Mucosa of descending colon (tissue), 3 donors: ENCODE measurements at places on chromosomes 2 and 18. TPM values are rescaled to one million over a fixed set of nuclear protein-coding genes. Genes with fewer than 3 reads are reported as not detected.

- DNase-seq: no peak
Measured at GRCh38 chr18:42030586-42031182, 75.7 kb downstream of the PIK3C3 start.

DNA sequence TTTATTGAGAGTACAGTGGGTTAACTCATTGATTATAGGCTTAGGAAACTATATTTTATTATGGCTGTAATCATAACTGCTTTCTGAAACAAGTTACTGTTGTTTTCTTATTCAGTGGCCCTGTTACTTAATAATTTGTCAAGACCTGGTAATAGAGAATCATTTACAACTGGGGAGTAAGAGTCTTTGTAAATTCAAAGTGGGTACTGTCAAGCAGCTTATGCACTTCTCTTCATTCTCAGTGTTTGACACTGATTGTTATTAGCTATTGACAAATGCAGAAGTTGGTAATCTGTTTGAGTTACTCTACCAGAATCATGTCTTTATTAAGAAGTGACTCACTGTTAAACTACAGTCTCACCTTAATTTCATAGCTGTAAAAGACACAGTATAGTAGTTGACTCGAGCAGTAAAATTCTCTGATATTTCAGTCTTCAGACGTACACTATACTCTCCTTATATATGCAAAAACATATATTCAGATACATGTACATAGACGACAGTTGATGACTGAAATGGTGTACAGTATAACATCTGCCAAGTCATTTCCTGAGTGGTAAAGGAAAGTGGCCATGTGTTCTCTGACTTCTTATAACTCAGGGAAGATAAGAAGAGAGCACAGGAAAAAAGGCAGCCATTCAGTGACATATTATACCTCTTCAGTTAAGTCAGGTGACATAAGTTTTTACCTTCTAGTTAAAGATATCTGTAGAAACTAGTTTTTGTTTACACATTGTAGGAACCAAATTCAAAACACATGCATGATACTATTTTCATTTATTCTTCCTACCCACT lies 36.0 kb upstream of the TTC27 start:
- DNase-seq: no peak

GRCh38 chr18:62586781-62587487 lies 64.1 kb downstream of the ZCCHC2 start:
- DNase-seq: no peak

DNA sequence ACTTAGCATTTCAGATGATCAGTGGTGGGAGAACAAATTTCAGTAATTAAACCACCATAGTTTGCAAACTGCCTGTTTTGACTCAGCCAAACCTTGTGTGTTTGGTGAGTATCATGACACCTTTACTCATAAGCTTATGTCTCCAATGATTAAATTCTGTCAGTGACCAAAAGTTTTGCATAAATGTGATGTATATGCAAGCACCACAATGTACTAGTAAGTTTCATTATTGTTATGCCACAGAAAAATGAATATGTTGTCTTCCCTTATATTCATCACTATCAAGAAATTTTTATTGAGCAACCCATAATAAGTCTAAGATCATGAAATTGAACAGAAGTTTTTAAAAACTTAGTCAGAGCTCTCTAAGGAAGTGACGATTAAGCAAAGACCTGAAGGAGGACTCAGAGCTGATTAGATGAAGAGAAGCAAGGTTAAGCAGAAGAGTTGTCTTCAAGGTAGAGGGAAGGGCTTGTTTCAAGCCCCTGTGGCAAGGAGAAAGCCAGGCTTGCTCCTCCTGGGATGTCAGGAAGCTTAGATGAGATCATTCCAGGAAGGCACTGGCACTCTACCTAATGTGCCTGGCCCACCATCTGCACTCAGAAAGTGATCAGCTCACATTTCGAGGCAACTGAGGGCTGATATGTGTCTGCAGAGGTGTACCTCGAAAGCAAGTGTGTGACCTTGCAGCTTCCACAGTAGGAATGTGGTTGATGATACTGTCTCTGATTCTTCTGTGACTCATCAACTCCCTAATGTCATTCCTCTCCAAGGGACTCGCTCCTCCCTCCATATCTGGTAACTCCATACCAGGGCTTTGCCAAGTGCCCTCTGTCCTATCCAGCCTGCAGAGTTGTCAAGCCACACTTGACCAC lies 54.7 kb downstream of the KCTD18 start:
- no peak for DNase-seq

- DNase-seq: peak; percentile 50
Measured at GRCh38 chr2:109351164-109351756, 222.3 kb downstream of the SH3RF3 start.

- DNase-seq: no peak
Measured at GRCh38 chr2:46657042-46657504, 177.7 kb downstream of the TMEM247 start.

The ERCC3 gene
- total RNA-seq: 35.7 TPM

DNA sequence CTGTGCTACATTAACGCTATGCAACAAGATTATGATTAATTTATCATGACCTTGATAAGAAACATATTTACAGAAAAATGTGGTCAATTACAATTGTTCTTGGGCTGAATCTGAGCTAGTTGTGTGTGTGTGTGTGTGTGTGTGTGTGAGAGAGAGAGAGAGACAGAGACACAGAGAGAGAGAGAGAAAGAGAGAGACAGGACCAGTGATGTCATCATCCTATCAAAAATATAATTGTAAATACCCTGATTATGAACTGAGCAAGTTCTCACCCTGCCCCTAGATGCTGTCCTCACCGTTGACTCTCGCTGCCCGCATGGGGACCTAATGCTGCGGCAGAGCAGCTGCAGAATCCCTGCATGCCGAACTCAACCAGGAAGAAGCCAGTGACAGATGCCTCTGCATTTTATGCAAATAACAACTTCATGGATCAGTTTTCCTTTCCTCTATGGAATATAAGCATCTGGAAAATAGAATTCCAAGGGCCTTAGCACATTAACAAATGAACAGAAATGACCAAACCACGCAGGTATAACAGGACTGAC lies 512.5 kb downstream of the PLCL1 start:
- DNase-seq: peak; percentile 59

DNA sequence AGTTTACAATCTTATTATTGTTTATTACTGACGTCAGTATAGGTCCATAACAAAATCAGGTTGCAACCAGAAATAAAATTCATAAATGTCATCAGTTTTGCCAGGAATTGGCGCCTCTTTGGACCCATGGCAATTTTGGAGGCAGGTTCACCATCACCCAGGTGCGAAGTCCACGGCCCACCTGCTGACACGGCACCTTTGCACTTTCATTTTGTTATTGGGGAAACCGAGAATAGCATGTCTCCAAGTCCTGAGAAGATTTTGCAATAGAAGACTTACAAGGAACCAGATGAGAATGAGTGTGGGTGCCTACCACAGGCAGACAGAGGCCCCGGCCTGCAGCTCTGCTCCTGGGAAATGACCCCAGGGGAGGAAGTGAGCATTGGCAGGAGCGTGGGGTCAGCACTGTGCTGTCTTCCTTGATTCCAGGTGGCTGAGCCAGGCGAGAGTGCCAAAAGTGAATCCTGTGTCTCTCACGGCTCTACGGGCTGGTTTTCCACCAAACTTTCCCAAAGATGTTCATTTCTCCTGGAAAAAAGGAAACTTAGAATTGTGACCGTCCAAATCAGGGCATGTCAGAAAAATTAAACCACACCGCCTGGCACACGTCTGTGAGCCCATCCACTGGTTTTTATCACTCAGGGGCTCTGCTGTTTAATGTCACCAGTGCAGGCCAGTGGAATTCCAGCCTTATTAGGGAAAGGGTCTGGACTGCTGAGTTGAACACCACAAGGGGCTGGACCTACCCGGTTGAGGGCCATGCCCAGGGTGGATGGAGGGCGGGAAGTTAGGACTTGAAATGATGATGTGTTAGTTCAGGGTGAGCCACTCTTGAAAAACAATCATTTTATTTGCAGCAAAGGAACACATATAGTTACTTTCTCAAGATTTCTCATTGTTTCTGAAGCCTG lies 96.5 kb downstream of the PTGR3 start:
- no peak for DNase-seq

- no peak for DNase-seq
Measured at GRCh38 chr2:217913436-217913835, 89.4 kb downstream of the TNS1 start.

The BMP10 gene
- 0.43 TPM for total RNA-seq

GRCh38 chr18:57027190-57027708 lies 119.6 kb upstream of the BOD1L2 start:
- DNase-seq: no peak

DNA sequence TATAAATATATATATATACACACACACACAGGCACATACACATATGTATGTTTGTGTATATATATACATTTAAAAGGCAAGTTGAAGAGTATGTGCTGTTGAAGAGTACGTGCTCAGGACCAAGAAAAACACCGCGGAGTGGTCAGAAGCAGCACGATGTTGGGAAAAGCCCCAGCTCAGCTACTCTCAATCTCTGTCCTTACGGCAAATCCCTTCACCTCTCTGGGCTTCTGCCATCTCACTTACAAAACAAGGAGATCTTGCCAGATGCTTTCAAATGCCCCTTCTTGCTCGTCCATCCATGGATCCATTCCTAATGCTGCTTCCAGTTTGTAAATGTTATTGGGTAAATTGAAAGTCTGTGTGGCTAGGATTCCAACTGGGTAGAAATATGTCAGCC lies 333.9 kb downstream of the BCL11A start:
- DNase-seq: no peak

- DNase-seq: peak; percentile 30
Measured at GRCh38 chr2:127675331-127676261, at the start of gene LIMS2. Gene LIMS2, minus strand, starts transcription at chr2:127675530. Its CDS starts 506 bp downstream, at chr2:127675024.

The CRACDL gene
- total RNA-seq: 18.1 TPM

- no peak for DNase-seq
Measured at GRCh38 chr2:239661334-239662312, 260.8 kb upstream of the HDAC4 start.

GRCh38 chr2:232817756-232818155 lies 41.4 kb upstream of the KCNJ13 start:
- no peak for DNase-seq

The REG3A gene
- not detected for total RNA-seq
